ENCODE measurements at places on chromosomes 3 and 15.

DNA sequence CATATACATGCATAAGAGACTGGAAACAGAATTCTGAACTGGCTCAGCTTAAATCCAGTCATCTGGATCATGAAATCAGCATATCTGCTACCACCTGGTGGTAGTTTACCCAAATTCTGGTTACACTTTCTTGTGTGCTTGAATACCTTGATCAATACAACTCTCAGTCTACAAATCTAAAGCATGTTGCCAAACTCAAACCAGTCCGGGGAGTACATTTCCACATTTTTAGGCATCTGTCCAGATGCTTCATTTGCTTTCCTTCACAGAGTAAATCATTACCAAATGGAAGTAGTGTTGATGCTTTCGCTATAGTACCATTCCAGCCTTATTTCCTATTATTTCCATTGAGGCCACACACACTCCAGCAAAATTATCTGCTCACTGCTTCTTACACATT lies 126.4 kb downstream of the P2RY1 start:
- peak; percentile 19 for DNase-seq

GRCh38 chr15:69652751-69653305 lies 200.2 kb downstream of the RPLP1 start:
- DNase-seq: no peak

- peak; percentile 58 for DNase-seq
Measured at GRCh38 chr3:167740961-167741587, 5.6 kb downstream of the SERPINI1 start.

DNA sequence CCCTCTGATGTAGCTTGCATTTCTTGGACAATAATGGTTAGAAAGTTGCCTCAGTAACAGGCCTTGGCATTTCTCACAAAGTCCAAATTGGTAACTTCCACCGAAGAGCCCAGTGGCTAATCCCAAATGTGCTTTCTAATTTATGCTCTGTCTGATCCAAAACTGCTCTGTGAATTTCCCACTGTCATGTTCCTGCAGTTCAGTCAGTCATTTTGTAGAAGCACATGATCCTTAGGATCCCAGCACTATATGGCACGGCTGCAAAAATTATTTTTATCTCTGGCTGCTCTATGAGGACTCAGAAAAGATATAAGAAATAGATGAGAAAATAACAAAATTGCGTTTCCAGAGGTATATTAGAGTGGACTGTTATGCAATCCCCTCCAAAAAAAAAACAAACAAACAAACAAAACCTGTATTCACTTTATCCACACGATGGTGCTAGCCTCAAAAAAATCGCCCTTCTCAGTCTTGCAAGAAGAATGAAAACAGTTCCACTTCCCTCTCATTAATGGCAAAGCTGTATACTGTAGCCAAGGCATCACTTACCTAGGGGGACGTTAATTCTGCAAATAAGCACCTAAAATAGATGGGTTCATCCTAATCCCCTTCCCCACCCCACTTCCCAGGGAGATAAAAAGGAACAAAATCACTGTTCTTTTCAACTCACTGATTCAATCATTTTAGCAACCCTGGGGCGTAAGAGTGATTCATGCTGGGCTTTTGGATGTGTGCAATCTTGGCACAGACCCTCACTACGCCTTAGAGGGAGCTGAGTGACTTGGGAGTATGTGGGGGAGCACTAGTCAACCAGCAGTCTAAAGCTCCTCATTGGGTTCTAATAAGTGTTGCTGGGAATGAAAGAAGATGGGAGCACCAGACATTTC lies 61.3 kb downstream of the TMCO5A start:
- peak; percentile 71 for DNase-seq

- DNase-seq: no peak
Measured at GRCh38 chr3:23831517-23832394, 26.0 kb downstream of the UBE2E1 start.

DNA sequence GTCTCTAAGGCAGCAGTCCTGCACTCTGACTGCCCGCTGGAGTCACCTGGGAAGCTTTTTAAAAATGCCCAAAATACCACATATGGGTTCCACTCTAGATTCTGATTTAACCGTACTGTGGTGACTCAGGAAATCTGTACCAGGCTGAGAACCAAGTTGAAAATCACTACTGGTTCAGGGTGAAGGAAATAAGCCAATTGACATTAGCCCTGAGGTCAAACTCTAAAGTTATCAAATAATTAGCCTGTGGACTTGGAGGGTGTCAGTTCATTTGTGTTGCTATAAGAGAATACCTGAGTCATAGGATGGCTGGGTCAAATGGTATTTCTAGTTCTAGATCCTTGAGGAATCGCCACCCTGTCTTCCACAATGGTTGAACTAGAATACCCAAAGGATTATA lies 321.7 kb upstream of the ROPN1 start:
- DNase-seq: no peak

DNA sequence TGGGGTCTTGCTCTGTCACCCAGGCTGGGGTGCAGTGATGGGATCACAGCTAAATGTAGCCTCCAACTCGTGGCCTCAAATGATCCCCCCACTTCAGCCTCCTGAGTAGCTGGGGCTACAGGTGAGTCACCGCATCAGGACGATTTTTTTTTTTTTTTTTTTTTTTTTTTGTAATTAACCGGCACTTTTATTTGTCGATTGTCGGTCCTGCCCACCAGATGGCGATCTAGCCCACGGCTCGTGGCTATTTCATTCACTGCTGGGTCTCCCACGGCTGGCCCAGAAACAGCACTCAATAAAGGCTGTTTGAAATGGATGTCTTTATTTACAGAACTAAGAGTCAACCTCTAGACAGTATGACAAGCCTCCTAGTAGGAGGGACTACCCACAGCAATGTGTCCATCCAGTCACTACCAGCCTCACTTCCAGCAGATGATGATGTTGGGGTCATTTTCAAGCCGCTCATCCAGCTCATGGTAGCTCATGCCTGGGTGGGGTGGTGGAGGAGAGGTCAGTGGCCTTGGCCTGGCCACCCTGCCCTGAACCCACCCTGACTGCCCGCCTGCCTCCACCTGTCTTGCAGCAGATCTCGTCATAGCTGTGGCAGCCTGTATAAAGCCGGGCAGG lies 1.8 kb upstream of the ZMYND10 start:
- peak; percentile 85 for DNase-seq

- DNase-seq: no peak
Measured at GRCh38 chr3:132445817-132446216, 28.5 kb downstream of the DNAJC13 start.

GRCh38 chr15:70356919-70357318 lies 259.2 kb upstream of the TLE3 start:
- no peak for DNase-seq

- DNase-seq: no peak
Measured at GRCh38 chr3:14156201-14156600, 22.2 kb downstream of the XPC start.

DNA sequence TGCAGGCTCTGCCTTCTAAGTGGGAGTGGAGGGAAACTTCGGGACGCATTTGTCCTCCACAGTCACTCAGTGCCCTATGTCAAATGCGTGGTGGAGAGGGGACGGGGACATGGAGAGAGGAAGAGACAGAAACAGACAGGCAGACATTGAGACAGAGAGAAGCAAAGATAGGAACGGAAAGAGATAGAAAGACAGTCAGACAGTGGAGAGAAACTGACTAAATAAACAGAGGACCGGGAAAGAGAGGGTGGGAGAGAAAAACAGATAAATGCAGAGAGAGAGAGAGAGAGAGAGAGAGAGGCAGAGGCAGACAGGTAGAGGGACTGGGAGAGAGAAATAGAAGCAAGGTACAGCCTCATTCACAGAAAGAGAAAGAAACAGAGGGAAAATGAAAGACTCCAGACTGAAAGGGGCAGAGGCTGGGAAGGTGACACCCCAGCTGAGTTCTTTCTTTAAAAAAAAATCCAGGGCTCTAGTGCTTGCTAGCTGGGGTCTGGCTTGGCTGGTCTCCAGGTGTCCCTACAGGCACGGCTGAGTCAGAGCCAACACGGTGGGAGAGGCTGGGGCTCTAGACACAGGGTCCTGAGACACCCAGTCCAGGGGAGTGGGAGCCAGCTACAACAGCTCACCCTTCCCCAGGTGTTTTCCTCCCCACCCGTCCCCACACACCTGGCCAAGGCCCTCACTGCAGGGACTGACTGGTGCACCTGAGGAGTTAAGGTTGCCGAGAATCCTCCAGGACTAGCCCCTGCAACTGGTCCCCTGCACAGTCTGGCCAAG lies 506.1 kb upstream of the PROK2 start:
- no peak for DNase-seq

GRCh38 chr3:33392703-33393125 lies 47.5 kb downstream of the UBP1 start:
- DNase-seq: no peak

- DNase-seq: peak; percentile 79
Measured at GRCh38 chr15:39581793-39582285, 960 bp downstream of the THBS1 start.

- no peak for DNase-seq
Measured at GRCh38 chr3:89227218-89227617, 119.8 kb downstream of the EPHA3 start.

Measured in hepatocyte (in vitro differentiated cells).